ENCODE measurements at places on chromosomes 6 and 20.

DNA sequence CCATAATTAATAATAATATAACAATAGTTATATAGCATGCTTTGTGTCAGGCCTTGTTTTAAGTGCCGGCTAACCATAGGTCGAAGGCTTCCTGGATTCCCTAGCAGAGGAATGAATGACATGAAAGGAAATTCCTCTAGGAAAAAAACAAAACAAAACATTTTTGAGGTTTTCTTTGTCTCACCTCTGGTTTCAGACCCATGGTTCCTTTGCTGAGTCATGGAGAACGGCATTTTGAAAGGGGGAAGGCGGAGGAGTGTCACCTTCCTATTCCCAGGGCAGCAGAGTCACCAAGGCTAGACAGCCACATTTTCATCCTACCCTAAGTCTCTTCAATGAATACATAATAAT is 25.3 kb upstream of the CCND3 start:
- ATAC-seq = no peak

- peak; percentile 73 for ATAC-seq
Observed at GRCh38 chr6:96939007-96939805, 14.7 kb downstream of the KLHL32 start.

DNA sequence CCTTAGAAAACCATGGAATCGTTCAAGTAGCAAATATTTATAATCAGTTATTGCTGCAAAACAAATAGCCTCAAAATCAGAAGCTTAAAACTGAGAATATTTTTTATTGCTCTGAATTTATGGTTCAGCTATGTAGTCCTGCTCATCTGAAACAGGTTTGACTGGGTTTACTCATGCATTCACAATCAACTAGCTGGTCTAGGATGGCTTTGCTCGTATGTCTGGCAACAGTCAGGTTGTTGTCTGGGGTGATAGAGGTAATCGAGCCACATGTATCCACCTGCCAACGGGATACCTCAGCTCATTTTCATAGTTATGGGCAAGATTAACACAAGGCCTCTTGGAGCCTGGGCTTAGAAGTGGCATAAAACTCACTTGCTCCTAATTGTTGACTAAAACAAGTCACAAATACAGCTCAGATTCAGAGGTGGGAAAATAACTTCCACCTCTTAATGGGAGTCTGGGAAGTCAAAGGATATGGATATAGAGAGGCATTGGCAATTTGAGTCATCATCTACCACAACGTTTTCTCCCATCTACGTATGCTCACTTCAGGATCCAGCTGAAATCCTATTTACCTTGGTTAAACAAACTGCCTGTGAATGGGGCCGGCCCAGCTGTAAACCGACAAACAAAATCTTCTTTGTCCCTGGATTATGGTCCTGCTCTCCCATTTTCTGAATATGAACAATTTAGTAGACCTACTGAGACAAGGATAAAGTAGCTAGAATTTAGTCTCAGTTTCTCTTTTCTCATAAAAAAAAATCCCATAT is 54.5 kb upstream of the TENT5A start:
- no peak for ATAC-seq

GRCh38 chr6:31915756-31916155 is 11.8 kb upstream of the C2 start:
- no peak for ATAC-seq

DNA sequence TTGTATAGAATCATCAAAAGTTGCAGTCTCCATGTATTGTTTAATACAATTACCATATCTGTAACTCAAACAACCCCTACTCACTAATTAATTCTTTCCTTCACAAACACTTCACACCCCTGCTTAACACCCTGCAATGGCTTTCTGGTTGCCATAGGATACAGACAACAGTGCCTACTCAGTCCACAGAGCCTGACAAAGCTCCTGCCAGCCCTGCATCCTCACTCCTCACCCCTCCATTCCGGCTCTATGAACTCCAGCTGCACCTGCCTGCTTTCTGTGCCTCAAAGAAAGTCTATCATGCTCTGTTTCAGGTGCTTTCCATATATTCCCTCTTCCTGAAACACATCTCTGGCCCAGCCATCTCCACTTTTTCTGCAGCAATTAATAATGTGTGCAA is 253.4 kb downstream of the HACE1 start:
- no peak for ATAC-seq

- no peak for ATAC-seq
Observed at GRCh38 chr6:74075323-74075722, 379.3 kb downstream of the CD109 start.

- peak; percentile 86 for ATAC-seq
Observed at GRCh38 chr6:32941214-32941768, 463 bp upstream of the HLA-DMB start.

DNA sequence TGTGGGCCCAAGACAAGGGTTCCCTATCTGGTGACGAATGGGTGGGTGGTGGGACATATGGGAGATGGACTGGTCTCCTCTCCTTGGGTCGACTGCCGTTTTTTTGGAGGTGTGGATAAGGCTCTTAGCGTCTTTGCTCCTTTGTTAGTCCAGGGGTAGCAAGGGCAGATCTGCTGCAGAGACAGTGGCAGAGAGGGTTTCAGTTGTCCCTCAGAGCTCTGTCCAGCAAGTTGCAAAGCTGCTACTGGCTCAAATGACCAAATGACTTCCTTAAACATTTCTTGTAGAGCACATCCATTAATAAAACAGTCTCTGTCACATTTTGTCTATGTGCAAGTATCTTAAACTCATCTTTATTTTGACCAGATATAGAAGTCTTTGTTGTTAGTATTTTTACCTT is 508.0 kb upstream of the ADGRB3 start:
- ATAC-seq = no peak

GRCh38 chr20:3970016-3970415 is 45.3 kb downstream of the RNF24 start:
- ATAC-seq = no peak

GRCh38 chr6:137498481-137499190 is 4.4 kb upstream of the OLIG3 start:
- no peak for ATAC-seq

GRCh38 chr20:53390770-53391169 is 202.9 kb downstream of the ZNF217 start:
- ATAC-seq = no peak

DNA sequence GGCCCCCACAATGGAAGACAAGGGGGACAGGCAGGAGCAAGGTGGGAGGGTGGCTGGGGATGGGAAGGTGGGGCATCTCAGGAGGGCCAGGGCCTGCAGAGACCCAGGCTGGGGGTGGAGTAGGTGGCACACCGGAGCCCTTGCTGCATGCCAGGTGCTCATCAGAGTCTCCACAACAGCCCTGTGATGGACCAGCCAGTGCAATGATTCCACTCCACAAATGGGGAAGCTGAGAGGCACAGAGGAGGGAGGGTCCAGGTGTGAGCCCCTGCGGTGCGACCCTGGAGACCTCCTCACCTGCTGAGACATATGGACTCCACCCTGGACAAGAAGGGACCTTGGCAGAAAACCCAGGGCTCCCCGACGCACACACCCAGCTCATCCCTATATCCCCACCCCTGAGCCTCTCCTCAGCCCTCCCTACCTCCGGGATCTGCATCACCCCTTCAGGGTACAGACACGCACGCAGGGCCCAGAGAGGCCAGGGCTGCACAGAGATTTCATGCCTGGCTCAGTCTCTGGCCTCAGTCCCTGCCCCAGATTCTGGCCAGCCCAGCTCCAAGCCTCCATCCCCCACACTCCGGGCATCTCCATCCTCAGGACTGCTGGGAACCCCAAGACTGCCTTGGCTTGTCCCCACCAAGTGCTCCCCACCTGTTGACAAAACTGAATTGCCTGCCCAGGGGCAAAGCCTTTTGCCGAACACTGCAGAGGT is 7.1 kb upstream of the GRM4 start:
- no peak for ATAC-seq

DNA sequence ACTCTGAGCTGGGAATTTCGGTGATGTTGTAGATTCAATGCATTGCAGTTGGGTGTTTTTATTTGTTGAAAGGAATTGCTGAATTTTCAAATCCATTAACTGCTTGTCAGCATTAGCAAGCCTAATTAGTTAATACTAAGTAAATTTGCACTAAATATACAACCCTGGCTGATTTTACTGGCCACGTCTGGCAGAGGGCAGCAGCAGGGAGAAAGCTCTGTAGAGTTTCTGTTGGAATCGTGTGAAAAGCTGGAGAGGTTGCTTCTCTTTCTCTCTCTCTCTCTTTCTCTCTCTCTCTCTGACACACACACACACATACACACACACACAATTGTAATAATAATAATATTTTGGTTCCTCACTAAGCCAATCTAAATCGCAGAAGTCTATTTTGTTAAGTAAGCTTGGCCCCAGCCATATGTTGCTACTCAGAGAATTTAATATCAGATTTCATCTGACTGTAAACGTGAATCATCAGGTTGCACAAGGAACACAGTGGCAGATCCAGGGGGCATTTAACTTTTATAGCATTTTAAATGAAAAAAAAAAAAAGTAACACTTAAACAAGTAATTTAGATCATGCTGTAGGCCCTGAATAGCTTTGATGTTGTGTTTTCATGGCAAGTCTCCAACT is 289.5 kb downstream of the ESR1 start:
- no peak for ATAC-seq

DNA sequence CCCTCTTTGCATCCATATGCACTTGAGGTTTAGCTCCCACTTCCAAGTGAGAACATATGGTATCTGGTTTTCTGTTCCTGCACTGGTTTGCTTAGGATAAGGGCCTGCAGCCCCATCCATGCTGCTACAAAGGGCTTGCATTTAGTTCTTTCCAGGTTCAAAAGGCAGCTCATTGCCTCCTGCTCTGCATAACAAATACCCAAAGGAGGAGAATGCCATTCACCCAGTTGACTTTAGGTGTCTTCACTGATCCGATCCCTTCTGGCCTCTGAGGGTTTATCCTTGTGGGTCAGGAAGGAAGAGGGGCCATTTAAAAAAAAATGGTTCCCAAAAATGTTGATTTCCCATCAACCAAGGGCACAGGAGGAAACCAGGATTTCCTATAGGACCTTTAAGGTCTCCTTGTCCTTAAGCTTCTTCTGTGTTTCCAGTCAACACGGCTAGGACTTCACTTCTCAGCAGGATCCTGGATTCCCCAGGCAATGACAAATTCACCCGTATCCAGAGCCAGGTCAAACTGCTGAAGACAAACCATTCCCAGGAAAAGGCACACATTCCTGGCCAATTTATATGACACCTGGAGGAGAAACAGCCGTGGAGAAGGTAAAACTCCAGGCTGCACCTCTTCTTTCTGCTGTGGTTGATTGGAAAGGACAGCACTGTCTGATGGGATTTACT is 447.7 kb upstream of the CDH4 start:
- no peak for ATAC-seq

- no peak for ATAC-seq
Observed at GRCh38 chr6:1242021-1242420, 69.9 kb upstream of the FOXQ1 start.

GRCh38 chr6:141303907-141304306 is 828.8 kb upstream of the GJE1 start:
- no peak for ATAC-seq

DNA sequence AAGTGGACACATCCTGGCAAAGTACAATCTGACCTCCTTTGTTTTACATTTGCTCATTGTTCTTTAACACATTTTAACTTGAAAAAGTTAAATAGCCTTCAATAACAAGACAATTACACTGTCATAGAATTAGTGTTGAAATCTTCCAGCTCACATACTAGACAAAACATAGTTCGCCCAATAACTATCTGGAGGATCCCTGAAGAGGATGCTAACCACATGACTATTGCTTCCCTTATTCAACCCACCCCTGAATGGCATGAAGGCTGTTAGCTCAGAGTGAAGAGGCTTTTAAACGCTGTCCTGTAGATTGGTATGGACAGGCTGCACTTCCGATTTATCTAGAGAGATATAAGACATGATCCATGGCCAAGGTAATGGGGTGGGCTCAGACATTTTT is 15.0 kb upstream of the DSE start:
- no peak for ATAC-seq

DNA sequence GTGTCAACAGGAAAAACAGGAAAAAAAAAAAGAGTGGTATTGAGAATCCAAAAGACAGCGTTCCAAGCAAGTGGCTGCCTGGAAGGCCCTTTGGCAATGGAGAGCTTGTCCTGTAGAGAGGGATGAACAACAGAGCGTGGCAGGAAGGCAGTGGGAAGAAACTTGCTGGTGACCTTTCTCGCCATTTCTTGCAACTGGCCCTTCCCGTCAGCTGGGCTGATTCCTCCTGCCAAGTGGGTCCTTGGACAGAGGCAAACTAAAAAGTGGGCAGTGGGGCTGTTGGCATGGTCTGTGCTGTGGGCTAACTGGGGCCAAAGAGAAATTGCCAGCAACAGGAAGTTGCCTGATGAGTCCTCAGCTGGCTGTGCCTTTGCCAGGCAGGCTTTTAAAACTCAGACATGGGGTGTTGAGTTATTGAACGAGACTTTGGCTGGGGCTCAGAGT is 43.9 kb upstream of the CLDN20 start:
- no peak for ATAC-seq

DNA sequence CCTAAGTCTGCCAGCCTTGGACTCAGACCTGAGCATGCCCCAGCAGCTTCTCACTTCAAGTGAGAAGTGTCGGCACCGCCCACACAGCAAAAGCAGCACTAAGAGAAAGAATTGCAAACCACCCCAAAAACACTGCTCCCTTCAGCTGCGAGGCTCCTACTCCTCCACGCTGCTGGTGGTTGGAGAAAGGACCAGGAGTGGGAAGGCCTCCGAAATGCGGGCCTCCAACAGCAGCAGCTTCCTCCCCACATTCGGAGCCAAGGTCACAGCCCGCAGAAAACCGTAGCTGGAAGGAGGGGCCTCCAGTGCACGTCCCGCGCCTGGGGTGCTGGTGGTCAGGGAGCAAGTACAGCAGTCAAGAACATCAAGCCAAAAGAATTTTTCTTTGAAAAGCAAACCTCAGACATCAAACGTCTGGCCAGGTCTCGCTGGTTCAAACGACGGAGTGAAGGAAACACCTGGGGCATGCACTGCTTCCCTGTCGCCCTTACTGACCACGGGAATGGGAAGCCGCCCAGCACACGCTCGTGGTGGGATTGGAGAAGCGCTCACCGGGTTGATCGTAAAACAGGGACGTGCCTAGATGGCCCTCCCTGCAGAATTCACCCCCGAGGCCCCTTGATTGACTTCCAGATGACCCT is 185.6 kb upstream of the CST7 start:
- ATAC-seq = no peak

GRCh38 chr20:20969701-20970280 is 136.4 kb downstream of the LINC00237 start:
- no peak for ATAC-seq

GRCh38 chr6:53209681-53210080 is 61.0 kb upstream of the GCM1 start:
- no peak for ATAC-seq

- ATAC-seq = no peak
Observed at GRCh38 chr6:156953479-156954146, 176.4 kb downstream of the ARID1B start.

GRCh38 chr6:167817016-167817415 is 9.7 kb upstream of the AFDN start:
- ATAC-seq = no peak
